Kidney (tissue), 22 donors: ENCODE measurements at places on chromosomes 7 and 10. TPM values are rescaled to one million over a fixed set of nuclear protein-coding genes. Genes with fewer than 3 reads are reported as not detected.

GRCh38 chr7:94763268-94763667 is 107.3 kb upstream of the SGCE start:
- peak; percentile 24 for DNase-seq

- peak; percentile 62 for DNase-seq
Measured at GRCh38 chr10:34813626-34814222, 1.4 kb downstream of the PARD3 start.

DNA sequence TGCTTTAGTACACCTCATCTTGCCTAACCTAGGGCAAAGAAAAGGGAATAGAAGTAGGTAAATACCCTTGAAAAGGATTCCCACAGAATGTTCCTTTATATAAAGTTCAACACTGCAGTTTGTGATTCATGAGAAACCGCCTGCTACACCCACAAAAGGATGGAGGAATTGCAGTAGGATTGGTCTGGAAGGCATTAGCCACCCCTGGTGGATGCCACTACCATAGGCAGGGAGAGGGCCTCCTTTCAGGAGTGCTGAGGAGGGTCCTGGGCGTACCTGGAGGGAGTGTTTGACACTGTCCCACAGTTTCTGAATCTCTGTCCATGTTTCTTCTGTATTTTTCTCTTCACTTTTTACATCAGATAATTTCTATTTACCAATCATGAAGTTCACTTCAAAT is 221.8 kb upstream of the TMEM72 start:
- DNase-seq: peak; percentile 6

DNA sequence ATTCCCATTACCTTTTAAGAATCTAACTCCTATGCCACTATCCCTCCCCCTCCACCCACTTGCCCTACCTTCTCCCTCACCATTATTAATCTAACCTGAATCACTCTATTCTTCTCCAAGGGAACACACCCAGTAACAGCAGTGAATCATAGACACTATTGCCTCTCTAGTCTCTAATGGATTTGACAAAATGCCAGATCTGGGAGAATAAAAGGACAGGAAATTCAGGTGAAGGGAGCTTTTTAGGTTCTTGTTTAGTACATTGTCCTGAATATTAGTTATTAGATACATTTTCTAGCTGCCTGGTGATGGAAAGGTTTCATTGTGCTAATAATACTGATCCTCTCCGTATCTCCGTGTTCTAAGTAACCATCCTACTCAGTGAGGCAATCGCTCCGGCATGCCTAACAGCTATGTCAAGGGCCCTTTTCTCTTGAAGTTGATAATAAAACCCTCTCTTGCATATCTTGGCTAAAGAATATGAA is 4.1 kb upstream of the SFR1 start:
- no peak for DNase-seq

DNA sequence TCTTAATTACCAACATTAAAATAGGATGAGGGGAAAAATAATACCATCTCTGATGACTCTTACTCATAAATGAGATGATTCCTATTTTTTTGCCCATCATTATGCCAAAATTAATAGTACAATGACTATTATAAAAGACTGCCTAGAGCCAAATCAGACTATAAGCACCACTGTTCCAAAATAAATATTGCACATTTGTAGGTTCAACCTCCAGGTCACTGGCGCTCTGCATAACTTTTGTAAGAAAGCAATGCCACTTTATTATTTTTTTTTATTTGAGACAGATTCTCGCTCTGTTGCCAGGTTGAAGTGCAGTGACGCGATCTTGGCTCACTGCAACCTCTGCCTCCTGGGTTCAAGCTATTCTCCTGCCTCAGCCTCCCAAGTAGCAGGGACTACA is 142.5 kb upstream of the SP8 start:
- no peak for DNase-seq

DNA sequence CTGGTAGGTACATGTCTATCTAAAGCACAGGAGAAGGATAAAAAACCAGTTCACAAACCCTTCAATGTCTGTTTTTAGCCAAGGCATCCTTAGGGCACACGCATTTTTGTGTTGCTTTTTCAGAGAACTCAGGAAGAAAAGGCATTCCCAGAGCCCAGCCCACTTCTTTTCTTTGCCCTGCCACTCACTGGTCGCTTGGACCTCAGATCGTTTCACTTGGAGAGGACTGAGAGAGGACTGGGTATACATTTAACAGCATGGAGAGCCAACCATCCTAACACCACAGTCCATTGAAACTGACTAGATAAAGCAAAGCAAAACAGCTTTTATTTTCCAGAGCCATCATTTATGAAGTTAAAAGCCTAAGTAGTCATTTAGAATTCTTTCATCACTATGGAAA is 194.2 kb downstream of the CAMK1D start:
- DNase-seq: no peak

GRCh38 chr10:3647074-3647473 is 137.9 kb downstream of the KLF6 start:
- no peak for DNase-seq

DNA sequence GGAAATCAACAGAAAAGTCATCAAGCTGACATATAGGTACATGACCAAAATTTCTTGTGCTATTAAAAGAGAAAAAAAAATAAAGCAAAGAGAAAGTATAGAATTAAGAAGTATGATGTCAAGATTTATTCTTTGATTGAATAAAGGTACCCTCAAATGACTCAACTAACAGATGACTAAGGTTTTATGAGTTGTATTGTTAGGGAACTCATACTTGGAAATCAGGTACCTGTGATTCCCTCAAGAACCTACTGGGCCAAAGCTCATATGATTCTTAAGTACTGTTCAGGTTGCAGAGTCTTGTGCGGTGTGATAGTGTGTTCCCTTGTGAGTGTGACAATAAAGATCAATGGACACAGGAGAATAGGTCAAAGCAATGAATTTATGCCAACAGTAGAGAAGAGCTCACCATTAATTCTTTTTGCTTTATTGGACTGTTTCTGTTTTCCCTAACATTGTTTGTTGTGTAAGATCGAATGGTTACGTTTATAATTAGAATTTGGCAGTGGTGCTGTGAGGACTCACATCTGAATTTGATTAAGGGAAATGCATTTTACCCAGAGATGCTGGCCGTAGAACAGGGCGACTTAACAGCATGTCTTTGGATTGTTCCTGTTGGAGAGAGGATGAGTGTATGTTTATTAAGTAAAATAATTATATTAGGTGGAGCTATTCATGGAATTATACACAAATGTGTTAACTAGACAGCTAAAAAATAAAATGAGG is 293.2 kb upstream of the SEMA3D start:
- no peak for DNase-seq

CFAP46 gene
- polyA plus RNA-seq: 3.8 TPM

CCZ1B gene
- 32.5 TPM for polyA plus RNA-seq

GRCh38 chr7:102991540-102992214 is 78.9 kb downstream of the LRRC17 start:
- peak; percentile 7 for DNase-seq

HOXA5 gene
- polyA plus RNA-seq: 19.4 TPM

DNA sequence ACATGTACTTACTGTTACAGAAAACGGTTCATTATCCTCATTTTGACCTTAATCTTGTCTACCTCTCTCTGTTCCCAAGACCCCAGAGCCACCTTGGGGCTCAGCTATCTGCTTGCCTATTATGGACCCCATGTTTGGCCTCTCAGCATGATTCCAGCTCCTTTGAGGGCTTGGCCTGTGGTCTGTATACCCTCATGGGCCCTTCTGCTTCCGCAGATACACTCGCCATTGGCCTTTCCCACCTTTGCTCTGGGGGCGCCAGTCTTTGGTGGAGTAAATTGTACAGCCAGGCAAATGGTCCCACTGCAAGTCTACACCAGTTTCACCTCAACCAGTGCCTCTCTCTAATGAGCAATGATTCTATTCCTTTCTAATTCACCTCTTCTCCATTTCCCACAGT is 109.2 kb upstream of the ZNF746 start:
- no peak for DNase-seq

ZNF107 gene
- polyA plus RNA-seq: 0.80 TPM

DNA sequence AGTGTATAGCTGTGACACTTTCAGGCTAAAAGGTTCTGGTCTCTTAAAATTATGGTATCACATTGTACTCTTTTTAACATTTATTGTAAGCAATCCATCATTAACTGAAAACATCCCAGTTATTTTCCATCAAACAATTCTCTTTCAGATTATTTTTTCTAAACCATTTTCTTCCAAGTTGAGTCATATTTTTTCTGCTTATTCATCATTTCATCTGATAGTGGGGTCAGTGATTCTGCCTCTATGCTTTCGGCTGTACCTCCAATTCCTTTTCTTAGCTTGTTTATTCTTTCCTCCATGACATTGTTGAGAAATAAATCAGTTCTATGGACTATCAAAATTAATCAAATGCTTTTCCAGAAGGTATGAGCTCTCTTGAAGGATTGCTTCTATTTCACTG is 609 bp upstream of the PNLIP start:
- no peak for DNase-seq

DNA sequence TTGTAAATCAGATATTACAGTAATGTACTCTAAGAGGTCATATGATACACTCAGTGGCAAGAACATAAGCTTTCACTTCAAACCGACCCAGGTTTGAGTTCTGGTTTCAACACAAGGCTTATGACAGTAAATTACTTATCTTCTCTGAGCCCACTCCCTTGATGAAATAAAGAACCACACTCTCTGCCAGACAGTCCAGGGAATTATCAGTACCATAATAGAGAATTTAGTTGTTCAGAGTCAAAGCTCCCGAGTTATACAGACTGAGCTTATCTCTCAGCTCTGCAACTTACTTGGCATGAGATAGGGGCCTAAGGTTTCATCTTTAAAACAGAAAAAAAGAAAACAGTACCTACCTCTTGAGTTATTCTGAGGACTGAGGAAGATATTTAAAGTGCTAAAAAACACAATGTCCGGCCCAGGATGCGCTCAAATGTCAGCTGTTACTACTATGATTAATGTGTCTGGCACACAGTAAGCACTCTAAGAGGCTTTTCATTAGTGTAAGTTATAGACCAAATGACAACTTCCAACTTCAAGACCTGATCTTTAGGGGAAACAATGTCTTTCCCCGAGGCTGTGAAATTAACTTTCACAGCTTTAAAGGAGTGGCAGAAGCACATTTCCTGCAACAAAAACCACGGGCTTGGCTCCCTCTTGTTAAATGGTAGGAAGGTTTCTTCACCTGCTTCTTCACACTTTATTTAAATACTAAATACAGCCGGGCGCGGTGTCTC is 38.1 kb downstream of the UBE2H start:
- no peak for DNase-seq

GIMAP1 gene
- 6.4 TPM for polyA plus RNA-seq

SOSTDC1 gene
- polyA plus RNA-seq: 13.3 TPM

PRF1 gene
- 1.4 TPM for polyA plus RNA-seq

ERVW-1 gene
- polyA plus RNA-seq: not detected

CPA2 gene
- polyA plus RNA-seq: not detected

IQUB gene
- 1.8 TPM for polyA plus RNA-seq

- DNase-seq: peak; percentile 69
Measured at GRCh38 chr10:104069613-104070012, 16.1 kb downstream of the COL17A1 start.

PRKCQ gene
- polyA plus RNA-seq: 6.1 TPM

SRGN gene
- 65.7 TPM for polyA plus RNA-seq

DNA sequence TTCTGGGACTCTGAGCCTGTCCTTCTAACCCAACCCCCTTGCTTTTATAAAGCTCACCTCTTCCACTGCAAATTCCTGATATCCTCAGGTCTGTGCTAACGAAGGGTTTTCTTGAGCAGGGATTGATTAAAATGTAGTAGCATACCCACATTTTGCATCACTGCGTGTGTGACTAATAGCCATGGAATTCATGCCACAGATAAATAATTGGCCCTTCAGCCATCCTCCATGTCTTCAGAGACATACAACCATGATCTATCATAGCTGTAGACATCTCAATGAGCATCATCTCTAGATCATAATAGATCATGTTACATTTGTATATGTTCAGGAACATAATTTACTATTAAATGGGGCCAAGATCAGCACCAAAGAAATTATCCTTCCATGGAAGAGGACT is 990.3 kb downstream of the KCNMA1 start:
- no peak for DNase-seq

DNA sequence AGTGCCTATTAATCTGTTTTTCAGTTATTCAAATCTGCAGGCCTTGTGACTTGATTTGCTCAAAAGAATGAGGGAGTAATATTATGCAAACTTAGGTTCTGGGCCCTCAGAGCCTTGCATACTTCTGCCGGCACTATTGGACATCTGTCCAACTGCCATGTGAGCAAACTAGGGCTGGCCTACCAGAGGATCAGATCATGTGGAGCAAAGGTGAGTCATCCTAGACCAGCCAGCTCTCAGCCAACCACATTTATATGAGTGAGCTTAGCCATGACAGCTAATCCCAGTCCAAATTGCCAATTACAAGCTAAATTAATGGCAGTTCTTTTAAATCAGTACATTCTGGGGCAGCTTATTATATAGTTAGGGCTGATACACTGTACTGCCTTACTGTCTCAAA is 69.6 kb downstream of the SDHAF3 start:
- DNase-seq: no peak

- DNase-seq: no peak
Measured at GRCh38 chr7:115475761-115476385, 554.0 kb downstream of the MDFIC start.

- DNase-seq: no peak
Measured at GRCh38 chr7:146176860-146177259, 60.3 kb downstream of the CNTNAP2 start.

DNA sequence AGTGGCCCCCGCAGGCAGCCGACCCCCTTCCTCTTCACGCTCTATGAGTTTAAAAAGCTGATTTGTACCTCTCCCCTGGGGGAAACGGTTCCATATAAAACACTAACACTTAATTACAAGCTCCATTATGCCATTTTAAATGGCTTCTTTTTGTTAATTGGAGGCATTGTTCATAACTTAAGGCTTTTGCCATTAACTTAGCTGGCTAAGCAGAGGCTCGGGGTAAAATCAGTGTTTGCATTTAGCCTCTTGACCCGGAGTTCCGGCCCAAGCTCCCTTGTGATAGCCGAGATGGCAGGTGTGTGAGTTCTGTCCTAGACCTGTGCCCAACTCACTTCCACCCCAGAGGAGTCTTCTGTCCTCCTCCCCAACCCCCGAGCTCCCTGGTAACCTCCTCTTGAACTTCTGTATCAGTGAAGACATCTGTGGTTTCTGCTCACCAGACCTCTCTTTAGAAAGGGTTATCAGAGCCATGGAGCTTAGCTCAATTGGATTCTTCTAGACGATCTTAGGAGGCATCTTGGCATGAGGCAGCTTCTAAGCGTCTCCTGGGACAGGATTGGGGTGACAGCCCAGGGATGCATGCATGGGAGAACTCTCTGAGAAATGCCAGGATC is 34.2 kb upstream of the SH2B2 start:
- DNase-seq: peak; percentile 15

DNA sequence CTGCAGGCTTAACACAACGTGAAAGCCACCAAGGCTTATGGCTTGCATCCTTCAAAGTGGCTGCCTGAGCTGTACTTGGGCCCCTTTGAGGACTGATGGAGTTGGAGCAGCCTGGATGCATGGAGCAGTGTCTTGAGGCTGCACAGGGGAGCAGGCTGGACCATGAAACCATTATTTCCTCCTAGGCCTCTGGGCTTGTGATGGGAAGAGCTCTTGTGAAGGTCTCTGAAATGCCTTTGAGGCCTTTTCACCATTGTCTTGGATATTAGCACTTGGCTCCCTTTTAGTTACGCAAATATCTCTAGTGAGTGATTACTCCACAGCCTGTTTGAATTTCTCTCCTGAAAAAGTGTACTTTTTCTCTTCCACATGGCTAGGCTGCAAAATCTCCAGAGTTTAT is 201.2 kb upstream of the NPY start:
- no peak for DNase-seq

GRCh38 chr10:72754275-72755032 is 62.5 kb downstream of the MCU start:
- DNase-seq: no peak

GRCh38 chr10:68235111-68235510 is 3.2 kb upstream of the ATOH7 start:
- no peak for DNase-seq

GRCh38 chr7:80210400-80210799 is 75.8 kb downstream of the GNAI1 start:
- peak; percentile 78 for DNase-seq
